ENCODE measurements at places on chromosomes 4 and X. TPM values are rescaled to one million over a fixed set of nuclear protein-coding genes. Genes with fewer than 3 reads are reported as not detected.

UGT2B17 gene
- not detected for total RNA-seq

TTC29 gene
- not detected for total RNA-seq

DNASE1L1 gene
- 37.1 TPM for total RNA-seq

F8 gene
- total RNA-seq, result 12.7 TPM

PABPC5 gene
- 1.9 TPM for total RNA-seq

UGT2B15 gene
- not detected for total RNA-seq

YY2 gene
- 1.5 TPM for total RNA-seq

- no peak for DNase-seq
Observed at GRCh38 chr4:156608651-156609050, 362.9 kb downstream of the PDGFC start.

- DNase-seq, result no peak
Observed at GRCh38 chrX:56762220-56762619, 33.2 kb downstream of the NBDY start.

DNA sequence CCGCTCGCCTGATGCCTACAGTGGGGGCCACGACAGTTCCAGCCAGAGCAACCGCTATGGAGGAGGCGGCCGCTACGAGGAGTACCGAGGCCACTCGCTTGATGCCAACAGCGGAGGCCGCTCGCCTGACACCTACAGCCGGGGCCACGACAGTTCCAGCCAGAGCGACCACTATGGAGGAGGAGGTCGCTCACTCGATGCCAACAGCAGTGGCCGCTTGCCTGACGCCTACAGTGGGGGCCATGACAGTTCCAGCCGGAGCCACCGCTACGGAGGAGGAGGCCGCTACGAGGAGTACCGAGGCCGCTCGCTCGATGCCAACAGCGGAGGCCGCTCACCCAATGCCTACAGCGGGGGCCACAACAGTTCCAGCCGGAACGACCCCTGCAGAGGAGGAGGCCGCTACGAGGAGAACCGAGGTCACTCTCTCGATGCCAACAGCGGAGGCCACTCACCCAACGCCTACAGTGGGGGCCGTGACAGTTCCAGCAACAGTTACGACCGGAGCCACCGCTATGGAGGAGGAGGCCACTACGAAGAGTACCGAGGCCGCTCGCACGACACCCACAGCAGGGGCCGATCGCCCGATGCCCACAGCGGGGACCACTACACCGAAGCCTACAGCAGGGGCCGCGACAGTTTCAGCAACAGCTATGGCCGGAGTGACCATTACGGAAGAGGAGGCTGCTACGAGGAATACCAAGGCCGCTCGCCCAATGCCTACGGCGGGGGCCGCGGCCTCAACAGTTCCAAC is 2.5 kb downstream of the RBMXL3 start:
- no peak for DNase-seq

DNA sequence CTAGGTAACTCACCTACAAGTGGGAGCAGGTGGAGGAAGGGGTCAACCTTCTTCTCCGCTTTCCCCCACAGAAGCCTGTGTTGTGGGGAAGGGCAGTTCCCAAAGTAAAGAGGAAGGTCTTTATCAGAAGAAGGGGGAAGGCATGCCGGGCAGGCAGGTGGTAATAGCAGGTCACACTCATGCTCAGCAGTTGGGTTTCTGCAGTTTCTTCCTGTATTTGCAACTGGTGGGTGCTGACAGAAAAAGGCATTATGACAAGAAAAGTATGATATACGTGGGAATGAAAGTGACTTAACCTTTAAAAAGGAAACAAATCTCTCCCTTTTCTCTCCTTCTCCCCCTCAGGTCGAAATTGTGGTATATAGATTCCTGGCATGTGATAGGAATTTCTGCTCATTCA is 3.7 kb downstream of the MTMR1 start:
- DNase-seq, result no peak

DNA sequence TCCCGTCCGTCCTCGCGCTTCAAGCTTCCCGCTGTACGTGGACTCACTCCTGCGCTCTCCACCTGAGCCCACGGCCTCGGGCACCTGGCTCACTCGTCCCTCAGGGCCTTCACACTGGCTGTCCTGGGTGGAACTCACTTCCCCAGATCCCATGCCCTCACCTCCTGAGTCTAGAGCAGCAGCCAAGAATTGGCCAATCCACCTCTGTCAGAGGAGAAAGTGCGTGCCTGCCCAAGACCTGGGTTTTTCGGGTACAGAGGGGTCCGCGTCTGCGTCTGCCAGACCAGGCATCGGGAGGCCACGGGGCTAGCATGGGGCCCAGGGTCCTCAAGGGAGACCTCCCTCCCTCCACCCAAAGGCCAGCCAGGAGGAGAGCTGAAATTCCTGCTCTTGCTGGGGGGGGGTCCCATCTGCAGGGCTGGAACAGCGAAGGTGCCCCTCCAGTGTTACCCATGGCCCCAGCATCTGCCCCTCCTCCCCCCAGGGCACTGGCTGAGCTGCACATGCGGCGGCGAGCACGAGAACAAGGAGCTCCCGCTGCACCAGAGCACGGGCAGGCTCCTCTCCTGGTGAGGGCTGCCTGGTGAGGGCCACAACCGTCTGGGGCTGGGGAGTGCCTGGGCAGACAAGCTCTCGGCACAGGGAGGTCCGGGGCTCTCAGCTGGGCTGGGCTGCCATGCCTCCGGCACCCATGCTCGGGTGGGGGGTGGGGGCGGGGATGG is 47.5 kb downstream of the FAM53A start:
- no peak for DNase-seq

GRCh38 chr4:84451546-84451945 is 47.5 kb downstream of the NKX6-1 start:
- DNase-seq, result no peak

DNA sequence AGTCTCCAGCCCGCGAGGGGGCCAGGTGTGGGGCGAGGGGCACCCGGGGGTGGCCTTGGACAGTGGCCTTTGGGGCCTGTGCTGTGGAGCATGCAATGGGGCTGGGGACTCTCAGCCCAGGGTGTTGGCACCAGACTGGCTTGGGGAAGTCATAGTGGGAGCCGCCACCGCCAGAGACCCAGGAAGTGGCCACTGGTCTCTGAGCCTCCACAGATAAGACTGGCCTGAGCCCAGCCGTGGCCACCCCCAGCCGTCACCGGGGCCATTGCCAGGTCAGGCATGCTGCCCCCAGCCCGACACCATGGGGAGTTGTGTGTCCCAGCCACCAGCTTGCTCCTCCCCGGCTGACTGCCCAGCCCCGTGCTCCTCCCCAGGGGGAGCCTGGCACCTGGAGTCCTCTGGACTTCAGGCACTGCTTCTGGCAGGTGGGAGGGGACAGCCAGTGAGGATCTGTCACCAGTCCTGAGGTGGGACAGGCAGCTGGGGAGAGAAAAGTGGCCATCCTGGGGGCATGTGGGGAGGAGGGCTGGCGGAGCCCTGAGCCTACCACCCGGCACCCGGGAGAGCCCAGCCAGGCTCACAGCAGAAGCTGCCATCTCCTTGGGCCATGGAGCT is 32.5 kb downstream of the TACC3 start:
- no peak for DNase-seq

GRCh38 chr4:8330821-8331574 is 61.4 kb downstream of the HTRA3 start:
- peak; percentile 69 for DNase-seq

DNA sequence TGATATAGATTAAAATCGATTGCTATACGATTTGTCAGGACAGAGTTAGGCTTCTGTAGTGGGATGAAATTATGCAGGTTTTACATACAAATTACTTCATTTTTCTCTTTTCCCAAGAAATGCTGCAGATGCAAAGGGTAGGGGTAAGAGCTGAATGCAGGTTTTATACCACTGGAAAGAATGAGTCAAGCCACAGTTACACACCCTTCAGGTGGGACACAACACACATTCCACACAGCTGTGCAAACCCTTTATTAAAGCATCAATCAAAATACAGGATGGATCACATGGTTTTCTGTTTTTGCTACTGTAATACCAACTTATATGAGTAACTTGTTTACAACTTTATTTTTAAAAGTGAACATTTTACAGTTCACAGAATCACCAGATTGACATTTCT is 39.8 kb downstream of the MFAP3L start:
- DNase-seq, result no peak

GRCh38 chr4:76377911-76378310 is 43.0 kb downstream of the CCDC158 start:
- peak; percentile 62 for DNase-seq

DNA sequence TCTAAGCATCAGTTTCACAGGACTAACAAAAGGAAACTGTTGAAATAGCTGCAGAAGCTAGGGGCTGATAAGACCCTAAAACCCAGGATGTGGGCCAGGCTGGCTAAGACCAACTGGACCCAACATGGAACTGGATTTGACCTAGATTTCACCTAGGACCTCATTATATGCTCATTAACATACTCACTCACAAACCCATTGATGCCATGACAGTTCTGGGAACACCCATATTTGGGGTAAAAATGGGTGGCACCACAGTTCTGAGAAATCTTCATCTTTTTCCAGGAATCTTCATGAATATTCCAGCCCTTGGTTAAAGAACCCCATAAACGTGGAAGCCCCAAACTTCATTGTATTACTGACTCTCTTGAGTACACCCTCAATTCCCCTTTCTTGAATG is 41.1 kb downstream of the HSD17B13 start:
- no peak for DNase-seq

DNA sequence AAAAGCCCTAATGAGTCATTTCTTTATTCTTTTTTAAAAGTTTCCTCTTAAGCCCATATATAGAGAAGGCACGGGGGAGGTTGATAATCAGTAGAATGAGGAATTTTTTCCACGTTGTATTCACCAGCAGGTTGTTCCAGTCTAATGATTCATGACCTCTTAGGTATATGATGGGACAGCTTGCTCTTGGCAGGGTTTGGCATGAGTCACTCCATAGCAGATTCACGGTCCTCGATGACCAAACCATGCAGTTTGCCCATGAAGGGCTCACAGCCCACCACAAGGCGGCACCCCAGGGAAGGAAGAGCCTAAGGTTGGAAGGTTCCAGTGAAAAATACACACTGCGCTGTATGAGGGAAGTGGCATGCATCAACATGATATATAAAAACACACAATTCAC is 623.8 kb upstream of the DIPK2B start:
- no peak for DNase-seq

- DNase-seq, result no peak
Observed at GRCh38 chr4:158682066-158682465, 10.0 kb downstream of the ETFDH start.

GRCh38 chr4:67521506-67521905 is 23.8 kb downstream of the CENPC start:
- no peak for DNase-seq

DNA sequence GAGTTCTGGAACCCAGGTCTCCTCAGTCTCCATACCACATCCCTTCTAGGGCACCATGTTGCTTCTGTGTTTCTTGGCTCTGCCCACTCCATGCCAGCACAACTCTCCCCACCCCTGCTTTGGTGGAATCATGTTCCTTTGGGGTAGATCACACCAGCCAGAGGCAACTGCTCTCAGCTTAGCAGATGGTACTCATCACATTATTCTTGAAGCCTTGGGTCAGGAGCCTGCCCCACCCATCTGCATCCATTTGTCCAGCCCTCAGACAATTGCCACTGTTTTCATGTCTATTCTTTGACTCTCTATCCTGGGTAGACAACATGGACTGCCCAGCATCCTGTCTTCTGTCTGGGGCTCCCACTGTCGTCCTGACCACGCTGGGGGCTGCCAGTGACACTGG is 147.6 kb downstream of the PTTG2 start:
- DNase-seq, result no peak

DNA sequence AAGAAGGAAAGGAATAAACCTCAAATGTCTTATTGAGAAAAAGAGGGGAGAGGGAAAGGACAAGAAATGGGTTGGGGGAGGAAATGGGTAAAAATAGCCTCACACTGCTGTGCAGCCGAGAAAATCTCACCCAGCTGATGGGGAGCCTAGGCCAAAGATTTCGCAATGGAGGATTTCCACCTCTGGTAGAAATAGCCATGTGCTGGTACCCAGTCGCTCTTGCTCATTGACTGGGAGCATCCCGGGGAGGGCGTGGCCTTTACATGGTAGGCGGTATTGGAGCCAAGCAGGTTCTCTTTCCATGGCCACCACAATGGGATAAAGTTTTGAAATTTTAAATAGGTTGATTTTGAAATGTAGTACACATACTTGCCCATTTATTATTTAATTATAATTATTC is 255.1 kb upstream of the LDB2 start:
- DNase-seq, result no peak

DNA sequence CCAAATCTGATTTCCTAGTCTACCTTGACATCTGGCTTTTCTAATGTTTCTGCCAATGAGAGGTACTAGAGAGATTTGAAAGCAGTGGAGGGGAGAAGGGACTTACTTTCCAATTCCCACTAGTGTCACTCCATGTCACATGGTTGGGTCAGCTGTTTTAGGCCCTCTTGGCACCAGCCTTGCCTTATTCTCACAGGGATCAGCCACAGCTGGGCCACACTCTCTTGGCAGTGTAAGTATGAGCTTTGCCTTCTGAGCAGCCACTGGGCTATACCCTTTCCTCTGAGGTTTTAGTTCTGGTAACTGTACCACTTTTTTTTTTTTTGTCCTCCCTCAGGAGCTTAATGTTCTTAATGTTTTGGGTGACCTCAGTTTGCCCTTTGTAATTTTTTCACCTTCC is 10.2 kb upstream of the ADH1C start:
- no peak for DNase-seq

DNA sequence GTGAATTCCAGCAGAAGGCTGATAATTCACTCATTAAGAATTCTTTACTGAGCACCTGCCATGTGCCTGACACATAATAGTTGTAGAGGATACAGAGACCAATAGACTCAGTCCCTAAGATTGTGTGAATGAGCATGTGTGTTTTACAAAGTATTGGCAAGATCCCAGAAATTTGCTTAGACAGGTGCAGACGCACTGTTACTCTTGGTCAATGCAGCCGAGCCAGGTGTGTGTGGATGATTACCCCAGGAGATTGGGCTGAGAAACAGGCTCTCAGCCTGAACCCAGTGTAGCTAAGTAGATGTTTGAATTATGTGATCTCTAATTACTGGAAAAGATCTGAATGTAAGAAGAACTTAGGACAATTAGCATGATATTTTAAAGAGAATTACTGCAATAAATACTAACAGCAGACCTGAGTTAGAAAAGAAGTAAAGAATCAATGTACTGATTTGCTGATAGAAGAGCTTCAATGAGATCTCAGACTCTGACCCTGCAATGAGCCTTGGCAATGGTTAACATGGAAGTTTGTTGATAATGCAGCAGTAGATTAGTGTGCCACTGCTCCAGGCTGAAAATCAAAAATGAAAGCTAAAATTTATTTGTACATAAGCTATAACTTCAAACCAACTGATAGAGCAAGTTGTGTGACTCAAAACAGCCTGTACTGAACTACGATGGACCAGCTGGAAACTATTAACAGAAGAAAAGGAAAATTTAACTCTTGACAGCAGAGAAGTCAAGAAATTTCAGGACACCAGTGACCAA is 32.2 kb upstream of the NDST4 start:
- no peak for DNase-seq

DNA sequence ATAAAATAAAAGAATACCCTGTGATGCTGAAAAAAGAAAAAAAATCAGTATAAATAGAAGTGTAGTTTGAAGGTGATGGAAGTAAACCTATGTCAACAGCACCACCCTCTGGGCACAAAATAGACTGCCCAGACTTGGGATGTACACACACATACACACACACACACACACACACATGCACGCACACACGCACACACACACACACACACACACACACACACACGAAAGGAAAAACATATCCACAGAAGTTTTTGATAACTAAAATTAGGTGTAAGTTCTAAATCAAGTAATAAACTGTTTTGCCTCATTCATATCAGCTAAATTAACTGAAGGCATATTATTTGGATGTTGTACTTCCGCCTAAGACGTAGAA is 40.5 kb downstream of the ANXA5 start:
- no peak for DNase-seq

GRCh38 chr4:77651820-77652219 is 46.2 kb downstream of the CXCL13 start:
- DNase-seq, result no peak
